ENCODE measurements at places on chromosomes 6 and 20. TPM values are rescaled to one million over a fixed set of nuclear protein-coding genes. Genes with fewer than 3 reads are reported as not detected.

The PPP1R16B gene
- 4.2 TPM for total RNA-seq

The FAM217A gene
- not detected for total RNA-seq

The LPIN3 gene
- 0.52 TPM for total RNA-seq

The ZNF318 gene
- 6.3 TPM for total RNA-seq

The SYNJ2 gene
- total RNA-seq, result 8.4 TPM

The OOEP gene
- total RNA-seq, result not detected

The GRM4 gene
- total RNA-seq, result 1.6 TPM

The TPD52L1 gene
- total RNA-seq, result 14.6 TPM

The PHF1 gene
- total RNA-seq, result 5.7 TPM

The TFAP2C gene
- not detected for total RNA-seq

The SSTR4 gene
- not detected for total RNA-seq

The PKIG gene
- total RNA-seq, result 37.1 TPM

The COX4I2 gene
- 16.2 TPM for total RNA-seq

The MOXD1 gene
- 1.0 TPM for total RNA-seq

The TMEM170B gene
- total RNA-seq, result 6.3 TPM

The MUC22 gene
- total RNA-seq, result not detected

The ACOT8 gene
- 27.1 TPM for total RNA-seq

The DST gene
- total RNA-seq, result 183 TPM

The OR2B6 gene
- total RNA-seq, result not detected

The KIF25 gene
- total RNA-seq, result not detected

The DLL1 gene
- 13.6 TPM for total RNA-seq

The MCHR2 gene
- total RNA-seq, result not detected

The HUS1B gene
- 1.0 TPM for total RNA-seq

The PBX2 gene
- 50.1 TPM for total RNA-seq

The ZSCAN16 gene
- 3.7 TPM for total RNA-seq

The OXT gene
- total RNA-seq, result not detected

The EBF4 gene
- total RNA-seq, result 2.6 TPM

The IRAK1BP1 gene
- total RNA-seq, result 3.7 TPM

The HLA-F gene
- total RNA-seq, result 12.0 TPM

The NPEPL1 gene
- total RNA-seq, result 20.9 TPM

The CYP39A1 gene
- 6.3 TPM for total RNA-seq

The PMEPA1 gene
- 5.2 TPM for total RNA-seq

The KIF13A gene
- total RNA-seq, result 44.9 TPM

The FGD2 gene
- total RNA-seq, result 7.3 TPM

The SLC12A5 gene
- total RNA-seq, result not detected

The SMPDL3A gene
- total RNA-seq, result 11.0 TPM

The CLPSL1 gene
- total RNA-seq, result not detected

The CHMP4B gene
- total RNA-seq, result 24.0 TPM

The FOXC1 gene
- total RNA-seq, result 1.6 TPM

The DNAH8 gene
- 14.6 TPM for total RNA-seq

The HSPA1L gene
- total RNA-seq, result 5.2 TPM

The KCNK17 gene
- total RNA-seq, result 1.6 TPM

The MYCT1 gene
- total RNA-seq, result 12.0 TPM

The REV3L gene
- total RNA-seq, result 42.3 TPM

The SLC35D3 gene
- total RNA-seq, result not detected

The LCA5 gene
- 4.7 TPM for total RNA-seq

The NUP43 gene
- 17.2 TPM for total RNA-seq

The CST5 gene
- total RNA-seq, result not detected
